ENCODE measurements at places on chromosomes 5 and 9.

- no peak for DNase-seq
- peaks cover 5% of the 10 kb centered on the region for H3K36me3 ChIP-seq
- H3K4me3 ChIP-seq: no peak overlapping the region
- H3K27ac ChIP-seq: peak overlapping the region; percentile 82
- no peaks in the 10 kb centered on the region for H3K27me3 ChIP-seq
- peaks cover 23% of the 10 kb centered on the region for H3K4me1 ChIP-seq
These were observed 24.6 kb downstream of the SPARC start for GRCh38 chr5:151661968-151662732.

DNA sequence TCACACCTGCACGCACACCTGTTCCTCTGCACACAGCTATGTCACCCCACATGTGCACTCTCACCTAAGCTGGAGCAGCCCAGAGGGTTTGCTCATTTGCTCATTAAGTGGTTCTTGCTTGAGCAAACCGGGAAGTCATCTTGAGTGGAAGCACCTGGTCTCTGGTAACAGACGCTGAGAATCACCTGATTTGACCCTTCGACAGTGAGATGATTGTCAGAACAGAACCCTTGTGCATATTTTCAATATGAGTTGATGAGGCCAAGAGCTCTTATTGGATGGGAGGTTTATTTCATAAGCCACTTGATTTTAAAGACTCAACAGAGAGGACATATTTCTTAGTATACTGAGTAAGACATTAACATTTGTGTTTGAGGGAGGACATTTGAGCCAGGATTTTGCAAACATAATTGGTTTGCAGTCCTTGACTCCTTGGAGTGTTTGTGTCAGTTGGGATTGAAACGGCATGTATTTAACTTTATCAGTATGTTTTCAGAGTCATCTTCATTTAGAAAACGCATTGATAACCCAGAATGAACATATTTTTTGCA, 22.1 kb upstream of the LPCAT1 start:
- H3K4me1 ChIP-seq: peaks cover 10% of the 10 kb centered on the region
- no peak overlapping the region for H3K27ac ChIP-seq
- H3K27me3 ChIP-seq: peaks cover 3% of the 10 kb centered on the region
- no peak for DNase-seq

DNA sequence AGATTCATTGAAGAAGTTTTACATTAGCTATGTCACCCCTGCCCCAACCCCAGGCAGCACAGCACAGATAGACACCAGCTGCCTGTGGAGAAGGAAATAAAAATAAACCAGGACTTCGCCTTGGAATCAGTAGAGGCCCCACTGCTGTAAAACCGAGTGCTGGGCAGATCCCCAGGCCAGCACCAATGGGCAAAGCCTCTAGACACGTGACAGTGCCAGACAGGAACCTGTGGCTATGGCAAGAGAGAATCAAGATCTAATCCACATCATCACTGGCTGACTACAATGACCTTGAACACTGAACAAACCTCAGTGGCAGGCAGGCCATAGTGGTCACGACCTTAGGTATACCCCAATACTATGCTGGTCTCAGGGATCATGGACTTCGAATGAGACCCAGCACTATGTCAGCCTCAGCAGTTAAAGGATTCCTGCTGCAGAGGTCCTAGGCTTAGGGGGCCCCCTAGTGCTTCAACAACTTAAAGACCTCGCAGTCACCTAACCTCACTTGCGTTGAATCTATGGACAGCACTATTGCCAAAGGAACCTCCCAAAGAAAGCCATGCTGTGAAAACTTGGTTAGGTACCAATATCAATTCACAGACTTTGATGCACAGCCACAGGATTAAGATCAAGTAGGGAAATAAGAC, 2118.6 kb upstream of the C9orf72 start:
- H3K4me3 ChIP-seq: no peak overlapping the region
- H3K4me1 ChIP-seq: no peaks in the 10 kb centered on the region
- no peaks in the 10 kb centered on the region for H3K36me3 ChIP-seq
- no peak overlapping the region for H3K27ac ChIP-seq

DNA sequence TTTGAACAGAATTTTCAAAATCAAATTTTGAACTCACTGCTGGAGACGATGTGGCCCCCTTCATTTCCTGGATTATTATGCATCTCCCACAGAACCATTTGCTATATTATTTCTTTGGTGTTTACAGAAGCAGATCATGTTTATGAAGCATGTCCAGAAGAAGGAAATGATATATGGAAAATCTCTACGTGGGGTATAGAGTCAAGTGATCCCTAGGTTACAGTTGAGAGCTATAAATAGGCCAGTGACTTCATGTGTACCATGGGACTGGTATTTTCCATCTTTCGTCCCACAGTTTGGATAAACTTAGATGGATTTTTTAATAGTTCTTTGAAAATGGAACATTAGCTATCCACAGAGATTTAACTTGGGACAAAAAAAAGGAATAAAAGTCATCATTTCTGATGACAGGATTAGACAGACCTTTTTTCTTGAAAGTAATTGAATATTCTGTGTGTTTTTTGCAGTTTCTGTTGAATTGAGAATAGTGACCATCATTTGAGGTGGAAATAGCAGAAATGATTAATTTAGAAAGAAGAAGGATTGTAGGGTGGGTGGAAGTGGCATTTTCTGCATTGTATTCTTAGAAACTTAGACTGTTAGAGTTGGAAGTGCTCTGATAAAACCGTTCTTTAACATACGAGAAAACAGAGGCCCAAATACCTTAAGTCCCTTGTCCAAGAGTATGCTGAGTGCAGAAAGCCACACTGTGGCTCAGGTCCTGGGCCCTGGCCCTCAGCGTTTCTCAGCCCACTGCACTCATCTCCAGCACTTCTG, 136.4 kb downstream of the PIP5K1B start:
- no peak for DNase-seq
- H3K27me3 ChIP-seq: no peaks in the 10 kb centered on the region
- no peak overlapping the region for H3K4me3 ChIP-seq

GRCh38 chr5:131328536-131329285, 64.9 kb downstream of the CDC42SE2 start:
- peaks cover 36% of the 10 kb centered on the region for H3K4me1 ChIP-seq
- H3K27me3 ChIP-seq: no peaks in the 10 kb centered on the region
- peaks cover 6% of the 10 kb centered on the region for H3K36me3 ChIP-seq
- H3K4me3 ChIP-seq: no peak overlapping the region
- no peak for DNase-seq

All from neural crest cell (in vitro differentiated cells).